ENCODE measurements at places on chromosomes 13 and 19. TPM values are rescaled to one million over a fixed set of nuclear protein-coding genes. Genes with fewer than 3 reads are reported as not detected.

Gene CEACAM20
- not detected for total RNA-seq

Gene SIGLECL1
- total RNA-seq, result not detected

Gene LSM4
- 182 TPM for total RNA-seq

Gene ZNF486
- total RNA-seq, result 6.6 TPM

Gene KLK4
- not detected for total RNA-seq

Gene TMEM145
- total RNA-seq, result not detected

Measured in nasal cavity respiratory epithelium epithelial cell of viscerocranial mucosa (primary cell).